ENCODE measurements at places on chromosomes 12 and 14.

DNA sequence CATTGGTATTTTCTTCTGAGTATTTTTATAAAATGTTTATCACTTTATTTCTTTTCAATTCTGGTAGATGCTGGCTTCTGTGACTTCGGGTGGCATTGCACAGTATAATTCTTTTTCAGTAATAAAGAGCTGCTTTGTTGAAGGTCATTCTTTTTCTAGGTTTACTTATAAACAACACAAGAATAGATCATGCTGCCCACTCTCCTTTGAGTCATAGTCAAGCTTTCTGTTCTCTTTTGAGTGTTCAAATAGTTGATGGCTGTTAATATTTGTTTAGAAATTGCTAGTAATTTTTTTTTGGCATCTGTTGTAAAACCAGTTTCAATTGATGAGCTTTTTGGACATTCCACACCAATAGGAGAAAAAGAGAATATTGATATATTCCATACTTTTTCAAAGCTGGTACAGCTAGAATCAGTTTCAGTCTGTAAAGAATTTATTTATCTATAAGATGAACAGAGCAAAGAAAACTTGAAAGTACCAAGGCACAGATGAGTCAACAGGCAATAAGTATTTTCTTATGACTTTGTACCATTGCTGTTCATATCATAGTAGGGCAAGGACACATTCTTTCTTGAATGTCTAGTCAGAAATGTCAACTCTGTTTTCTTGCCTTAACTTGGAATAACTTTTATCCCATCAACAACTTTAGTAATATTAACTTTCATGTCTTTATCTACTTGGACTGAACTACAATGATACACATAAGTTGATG lies 513.0 kb upstream of the SEL1L start:
- no peak for DNase-seq

GRCh38 chr12:65952737-65953209 lies 128.5 kb downstream of the HMGA2 start:
- DNase-seq = no peak

DNA sequence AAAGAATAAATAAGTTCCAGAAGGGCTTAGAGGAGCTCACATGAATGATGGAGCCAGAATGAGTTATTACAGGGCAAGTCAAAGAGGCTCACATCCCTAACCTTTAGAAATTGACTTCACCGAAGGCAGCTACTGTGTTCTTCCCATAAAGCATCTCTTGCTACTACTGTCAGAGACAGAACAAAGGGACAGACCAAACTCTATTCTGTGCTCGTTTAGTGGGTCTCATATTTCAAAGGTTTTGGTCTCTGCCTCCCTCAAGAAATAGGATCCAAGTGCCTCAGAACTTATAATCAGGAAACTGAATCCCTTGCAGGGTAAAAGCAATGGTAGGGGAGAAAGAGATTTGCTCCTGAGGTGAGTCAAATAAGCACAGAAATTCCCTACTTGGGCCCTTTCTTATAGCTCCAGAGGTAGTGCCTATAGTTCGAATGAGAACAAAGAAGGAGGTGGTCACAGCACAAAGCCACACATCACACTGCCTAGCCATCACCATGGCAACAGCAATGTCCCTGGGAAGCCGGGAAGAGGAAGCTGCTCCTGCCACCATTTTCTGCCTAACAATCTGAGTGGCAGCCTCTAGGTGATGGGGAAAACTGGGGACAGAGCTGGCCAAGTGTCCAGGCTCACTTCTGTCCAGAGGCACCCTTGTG lies 294.9 kb downstream of the FOXN3 start:
- DNase-seq = no peak

GRCh38 chr14:94173885-94174603 lies at the start of gene PPP4R4:
Gene PPP4R4, plus strand, starts transcription at chr14:94174322. Its CDS starts 144 bp downstream, at chr14:94174466.
- DNase-seq = peak; percentile 80

DNA sequence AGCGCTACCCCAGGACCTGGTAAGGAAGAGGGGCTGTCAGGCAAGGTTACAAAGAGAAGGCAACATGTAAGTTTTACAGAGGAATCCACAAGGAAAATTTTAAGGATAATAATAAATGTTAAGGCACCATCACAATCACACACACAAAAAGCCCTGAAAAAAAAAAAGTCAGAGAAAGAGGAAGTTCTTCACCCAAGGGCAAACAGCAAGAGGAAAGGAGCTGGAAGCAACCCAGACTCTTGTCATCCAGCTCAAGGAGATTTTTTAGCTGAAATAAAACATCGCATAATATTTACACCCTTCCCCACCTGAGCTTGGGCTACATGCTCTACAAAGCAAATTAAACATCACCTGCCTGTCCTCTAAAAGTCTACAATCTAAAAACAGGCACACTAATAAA lies 9.5 kb downstream of the SPTB start:
- DNase-seq = no peak

DNA sequence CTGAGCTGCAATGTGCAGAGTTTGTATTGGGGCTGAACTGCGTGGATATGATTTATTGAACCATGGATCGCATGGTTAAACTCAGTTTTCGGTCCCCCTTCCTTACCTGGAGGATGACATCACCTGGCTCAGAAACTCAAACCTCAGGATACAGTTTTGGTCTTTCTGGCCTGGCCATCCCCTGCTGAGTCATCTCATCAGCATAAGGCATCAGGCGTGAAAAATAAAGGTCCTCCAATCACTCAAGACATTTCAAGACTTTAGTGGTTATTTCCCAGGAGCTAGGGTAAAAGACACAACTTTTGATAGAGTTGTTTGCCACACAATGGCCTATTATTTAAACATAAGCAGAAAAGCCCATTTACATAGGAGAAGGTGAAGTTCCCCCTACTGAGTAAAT lies 631.1 kb upstream of the TMEM132C start:
- no peak for DNase-seq

GRCh38 chr12:49763006-49763591 lies 21.7 kb downstream of the TMBIM6 start:
- peak; percentile 78 for DNase-seq

- no peak for DNase-seq
Observed at GRCh38 chr14:54226558-54226957, 170.2 kb upstream of the CDKN3 start.

GRCh38 chr12:58069268-58069963 lies 128.0 kb downstream of the ATP23 start:
- no peak for DNase-seq

DNA sequence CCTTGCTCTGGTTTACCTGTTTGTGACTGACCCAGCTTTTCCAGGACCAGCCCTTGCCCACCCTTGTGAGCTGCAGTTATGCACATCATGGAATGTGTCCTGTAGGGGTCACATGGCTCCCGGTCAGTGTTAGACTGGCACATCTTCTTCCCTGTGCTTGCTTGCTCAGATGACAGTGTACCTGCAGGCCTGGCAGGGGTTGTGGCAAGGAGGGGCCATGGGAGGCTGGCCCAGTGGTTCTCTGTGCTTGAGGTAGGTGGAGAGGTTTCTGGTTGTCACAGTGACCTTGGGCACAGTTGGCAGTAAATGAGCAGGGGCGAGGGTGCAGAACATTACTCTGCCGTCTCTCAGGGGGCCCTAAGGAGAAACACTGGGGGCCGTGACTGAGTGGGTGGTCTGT lies 27.6 kb upstream of the RD3L start:
- DNase-seq = no peak

DNA sequence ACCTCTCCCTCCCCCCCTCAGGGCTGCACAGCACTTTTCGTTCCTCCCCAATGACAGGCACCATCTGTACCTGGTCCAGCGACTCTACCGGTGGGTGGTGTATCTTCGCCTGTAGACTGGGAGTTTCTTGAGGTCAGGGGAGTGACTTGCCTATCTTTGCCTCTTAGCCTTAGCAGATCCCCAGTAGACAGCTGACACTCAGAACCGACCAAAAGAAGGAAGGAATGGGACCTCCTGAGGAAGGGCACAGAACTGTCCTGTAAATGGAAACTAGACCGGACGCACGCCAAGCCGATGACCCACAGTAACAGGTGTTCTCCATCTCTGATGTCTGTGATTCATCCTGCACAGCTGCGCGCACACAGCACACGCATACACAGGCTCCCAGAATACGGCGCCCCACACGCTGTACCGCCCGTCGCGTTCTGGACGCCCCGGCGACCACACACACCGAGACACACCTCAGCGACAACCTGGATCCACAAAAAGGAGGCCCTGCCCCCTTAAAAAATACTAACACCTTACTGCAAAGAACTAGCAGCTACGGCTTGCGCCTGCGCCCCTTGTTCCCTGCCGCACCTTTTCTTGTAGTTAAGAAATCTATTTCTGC lies 673 bp upstream of the TTC9 start:
- peak; percentile 17 for DNase-seq

DNA sequence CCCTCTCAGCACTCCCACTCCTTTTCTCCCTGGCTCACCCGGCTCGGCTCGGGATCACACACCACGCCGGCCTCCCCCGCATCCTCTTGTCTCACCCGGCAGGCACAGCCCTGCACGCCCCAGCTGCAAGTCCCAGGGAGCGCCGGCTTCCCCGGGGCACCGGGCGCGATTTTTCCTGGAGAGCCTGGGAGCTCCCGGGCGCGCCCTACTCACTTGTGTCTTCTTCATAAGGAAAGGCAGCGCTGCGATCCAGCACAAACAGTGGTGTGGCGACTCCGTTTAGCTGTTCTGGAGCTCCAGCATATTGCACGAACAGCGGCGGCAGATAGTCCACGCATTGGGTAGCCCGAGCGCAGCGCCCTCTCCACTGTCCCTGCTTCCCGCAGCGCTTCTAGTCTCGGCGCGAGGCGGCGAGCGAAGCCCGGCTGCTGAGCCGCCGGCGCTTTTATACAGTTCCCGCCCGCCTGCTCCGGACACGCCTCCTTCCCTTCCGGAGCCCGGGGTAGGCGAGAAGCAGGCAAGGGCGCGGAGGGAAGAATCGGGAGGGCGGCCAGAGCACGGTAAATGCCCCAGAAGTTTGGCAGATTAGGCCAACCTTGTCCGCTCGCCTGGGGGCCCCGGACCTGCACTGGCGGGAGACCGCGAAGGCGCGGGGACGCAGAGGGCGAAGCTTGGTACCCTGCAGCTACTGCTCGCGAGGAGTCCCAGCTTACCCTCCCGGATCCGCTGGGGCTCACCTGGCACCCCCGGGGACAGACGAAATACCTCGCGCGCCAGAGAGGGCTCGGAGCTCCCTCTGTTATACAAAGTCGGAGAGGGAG lies at the start of gene KITLG:
TSS of gene KITLG (minus strand) at position 421 of the 821 bp plus-strand sequence. CDS start at position 228, 193 bp downstream.
- no peak for DNase-seq

- no peak for DNase-seq
Observed at GRCh38 chr12:69459477-69459876, 10.7 kb upstream of the FRS2 start.

- no peak for DNase-seq
Observed at GRCh38 chr14:31944256-31945073, 132.6 kb upstream of the ARHGAP5 start.

GRCh38 chr14:80867091-80867490 lies 74.4 kb downstream of the CEP128 start:
- no peak for DNase-seq

- DNase-seq = no peak
Observed at GRCh38 chr14:94752591-94753436, 17.1 kb downstream of the GSC start.

DNA sequence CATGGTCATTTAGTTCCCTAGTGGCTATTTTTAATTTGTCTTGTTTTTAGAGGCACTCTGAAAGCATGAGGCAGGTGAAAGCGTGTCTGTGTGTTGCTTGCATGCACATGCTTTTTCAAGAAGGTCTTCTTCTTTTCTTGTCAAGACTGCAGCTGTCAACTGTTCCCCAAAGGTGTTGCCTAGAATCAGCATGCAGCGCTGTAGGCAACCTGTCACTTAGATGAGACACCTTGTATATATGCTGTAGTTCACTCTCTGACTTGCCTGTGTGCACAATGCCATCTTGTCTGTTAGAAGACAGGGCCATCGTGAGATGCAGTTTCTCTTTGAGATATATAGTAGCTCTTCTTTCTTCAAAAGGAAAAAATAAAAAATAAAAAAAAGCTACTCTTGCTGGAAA lies 885.7 kb downstream of the DIO2 start:
- DNase-seq = no peak

GRCh38 chr12:69331519-69331908 lies 16.7 kb upstream of the LYZ start:
- no peak for DNase-seq

DNA sequence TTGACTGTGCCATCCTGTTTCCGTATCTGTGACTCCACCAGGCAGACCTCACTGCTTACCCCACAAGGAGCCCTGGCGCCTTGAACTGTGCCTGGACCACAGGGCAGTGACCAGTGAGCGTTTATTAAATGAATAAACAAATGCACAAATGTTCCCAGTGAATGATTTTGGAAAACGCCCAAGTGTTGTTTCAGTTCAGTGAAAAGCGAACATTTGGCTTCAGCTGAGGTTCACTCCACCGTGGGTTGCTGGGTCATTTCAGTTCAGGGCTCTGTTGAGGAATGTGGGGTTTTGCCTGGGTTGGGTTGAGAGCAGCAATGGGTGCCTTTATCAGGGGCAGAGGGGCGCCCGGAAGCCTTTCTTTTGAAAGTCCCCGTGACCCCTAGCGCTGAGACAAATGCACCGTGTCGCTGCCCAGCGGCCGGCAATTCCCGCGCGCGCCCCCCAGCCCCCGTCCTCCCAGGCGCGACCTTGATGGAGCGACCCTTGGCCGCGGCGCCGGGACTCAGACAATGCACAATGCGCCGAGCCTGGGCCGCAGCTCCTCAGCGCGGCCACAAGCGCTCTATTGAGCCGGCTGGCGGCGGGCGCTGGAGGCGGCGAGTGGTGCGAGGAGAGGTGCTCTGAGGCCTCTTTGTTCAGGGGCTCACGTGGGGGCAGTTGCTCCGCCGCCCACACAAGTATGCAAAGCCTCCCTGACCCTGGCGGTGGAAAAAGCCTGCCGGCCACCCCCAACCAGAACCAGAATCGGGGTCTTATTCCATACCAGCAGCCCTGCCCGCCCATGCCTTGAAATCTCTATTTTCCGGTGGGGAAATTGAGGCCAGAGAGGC lies 40.5 kb upstream of the CLMN start:
- DNase-seq = no peak

GRCh38 chr12:51672334-51672733 lies 81.3 kb downstream of the SCN8A start:
- DNase-seq = no peak

DNA sequence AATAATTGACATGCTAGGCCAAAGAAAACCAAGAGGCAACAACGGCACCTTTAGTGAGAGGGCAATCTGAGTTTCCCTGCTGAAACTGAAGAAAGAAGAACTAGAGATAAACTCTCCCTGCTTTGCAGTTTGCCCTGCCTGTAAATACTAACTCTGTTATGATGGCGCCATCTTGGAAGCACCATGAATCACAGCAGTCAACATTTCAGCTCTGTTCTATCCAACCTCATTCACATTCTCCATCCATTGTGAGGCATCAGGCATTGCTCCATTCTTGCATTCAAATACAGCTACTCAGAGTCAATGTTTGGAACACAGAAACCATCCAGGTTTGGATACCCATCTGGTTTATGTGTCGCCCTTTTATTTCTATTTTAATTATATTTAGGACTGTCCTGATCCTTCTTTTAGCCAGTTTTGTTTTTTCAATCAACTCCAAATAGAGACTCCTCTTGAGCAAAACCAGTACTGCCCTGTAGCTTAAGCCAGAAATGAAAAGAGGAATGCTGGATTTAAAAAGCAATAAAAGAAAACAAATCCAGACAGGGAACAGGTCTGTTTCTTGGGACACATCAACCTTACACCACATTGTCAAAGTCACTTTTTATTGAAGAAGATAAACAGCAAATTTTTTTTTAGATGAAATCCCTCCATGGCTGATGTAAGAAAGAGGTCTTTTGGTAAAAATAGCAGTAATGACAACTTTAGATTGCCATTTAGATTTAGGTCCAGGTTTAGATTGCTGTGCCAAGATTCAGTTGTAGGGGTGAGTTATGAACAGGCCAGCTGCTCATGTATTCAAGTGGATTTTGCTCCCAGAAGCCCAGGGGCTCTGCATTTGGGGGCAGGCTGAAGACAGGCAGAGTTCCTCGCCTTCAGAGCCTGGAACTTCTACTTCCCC lies 33.3 kb upstream of the PPM1A start:
- DNase-seq = no peak

- no peak for DNase-seq
Observed at GRCh38 chr12:57965766-57966165, 24.4 kb downstream of the ATP23 start.
